Inflammatory macrophage treated with lipopolysaccharide for 1 hour (primary cell): ENCODE measurements at places on chromosomes 1 and 21.
A peak's percentile ranks its signal among the peaks of the same experiment; 100 is the strongest.

- no peak for DNase-seq
Observed at GRCh38 chr1:180218806-180219765, 11.0 kb upstream of the LHX4 start.

GRCh38 chr1:11845641-11846335 is 1.8 kb downstream of the NPPA start:
- no peak for DNase-seq

DNA sequence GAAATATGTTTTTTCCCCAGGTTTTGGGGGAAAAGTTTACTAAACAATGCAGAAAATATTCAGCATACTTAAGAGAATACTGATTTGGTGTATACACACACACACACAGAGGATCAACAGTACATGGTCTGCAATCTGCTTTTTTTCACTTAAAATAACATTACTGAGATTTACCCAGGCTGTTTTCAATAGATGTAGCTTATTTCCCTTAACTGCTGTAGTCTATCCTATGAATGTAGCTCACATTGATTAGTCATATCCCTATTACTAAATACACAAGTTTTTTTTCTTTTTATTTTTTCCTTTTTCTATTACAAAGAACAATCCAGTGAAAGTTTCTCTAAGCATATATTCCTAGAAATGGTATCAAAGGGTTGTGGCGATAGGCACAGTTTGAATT is 266.7 kb upstream of the GREM2 start:
- DNase-seq: no peak

DNA sequence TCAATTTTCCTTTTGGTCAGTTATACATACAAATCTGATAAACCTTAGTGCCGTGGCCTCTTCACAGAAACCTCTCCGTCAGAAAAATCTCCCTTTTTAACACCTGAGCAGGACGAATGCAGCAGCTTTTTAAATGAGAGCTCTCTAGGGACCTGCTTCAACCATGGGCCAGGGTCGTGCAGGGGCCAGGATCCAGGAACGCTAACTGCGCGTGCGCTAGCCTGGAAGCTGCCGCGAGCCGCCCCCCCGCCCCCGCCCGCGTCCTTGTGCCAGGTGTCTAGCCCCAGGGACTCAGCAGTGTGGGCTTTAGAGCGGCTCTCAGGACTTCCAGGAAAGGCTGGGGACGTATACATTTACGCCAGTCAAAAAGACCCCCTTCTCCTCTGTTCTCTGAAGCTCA is 136.8 kb upstream of the FMN2 start:
- no peak for DNase-seq

DNA sequence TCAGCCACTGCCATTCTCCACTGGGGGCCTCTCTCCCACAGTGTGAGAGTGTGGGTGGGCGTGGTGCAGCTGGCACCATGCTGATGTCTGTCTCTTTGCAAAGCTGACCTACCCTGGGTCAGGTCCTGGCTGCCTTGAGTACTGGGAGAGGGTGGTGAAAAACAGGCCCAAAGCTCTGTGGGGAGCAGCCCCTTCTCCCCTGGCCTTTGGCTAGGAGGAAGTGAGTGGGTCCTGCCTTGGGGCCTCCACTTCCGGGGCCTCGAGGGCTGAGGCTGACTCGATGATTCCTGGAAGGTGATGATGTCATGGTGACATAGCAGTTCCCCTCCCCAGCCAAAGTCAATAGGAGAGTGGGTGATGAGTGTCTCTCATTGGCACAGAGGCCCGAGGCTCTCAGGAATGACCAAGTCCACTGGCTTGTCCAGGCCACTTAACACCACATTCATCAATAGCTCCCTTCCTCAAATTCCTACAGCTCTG is 53.0 kb downstream of the IER5 start:
- DNase-seq: peak; percentile 85
